ENCODE measurements at places on chromosomes 6 and 20. TPM values are rescaled to one million over a fixed set of nuclear protein-coding genes. Genes with fewer than 3 reads are reported as not detected.

Gene TPD52L2
- 76.4 TPM for total RNA-seq

Gene RBPJL
- total RNA-seq = not detected

Gene ATAT1
- total RNA-seq = 0.66 TPM

Gene CCM2L
- not detected for total RNA-seq

Gene IYD
- not detected for total RNA-seq

Gene BPIFB2
- total RNA-seq = not detected

Gene SLPI
- not detected for total RNA-seq

Gene MOG
- total RNA-seq = not detected

Gene OR2H2
- not detected for total RNA-seq

Gene NECAB3
- total RNA-seq = 52.1 TPM

Gene SNX5
- total RNA-seq = 114 TPM

Gene C6orf58
- total RNA-seq = not detected

Gene LY6G6C
- total RNA-seq = not detected

Gene SCRT2
- total RNA-seq = not detected

Gene RAB44
- total RNA-seq = not detected

Gene DDO
- total RNA-seq = 0.53 TPM

Gene TOX2
- 6.2 TPM for total RNA-seq

Gene MARCKS
- 148 TPM for total RNA-seq

Gene HUS1B
- not detected for total RNA-seq

Gene NFATC2
- not detected for total RNA-seq

Gene RSPO3
- total RNA-seq = not detected

Gene SRMS
- total RNA-seq = not detected

Gene KIAA1755
- total RNA-seq = 0.44 TPM

Gene KIF25
- total RNA-seq = not detected

Gene EGFL8
- 3.1 TPM for total RNA-seq

Gene SOBP
- total RNA-seq = 0.31 TPM

Gene SNAI1
- 24.2 TPM for total RNA-seq

Gene WFDC5
- not detected for total RNA-seq

Gene GGTLC1
- not detected for total RNA-seq

Gene GPX5
- not detected for total RNA-seq

Gene DNMT3B
- total RNA-seq = 5.6 TPM

Gene PLTP
- total RNA-seq = 6.6 TPM

Gene NEDD9
- total RNA-seq = 13.3 TPM

Data from SJSA1 (cell line).